ENCODE measurements at places on chromosomes 1 and 21.

GRCh38 chr1:192951691-192952460 lies 107.3 kb downstream of the UCHL5 start:
- DNase-seq, result no peak

DNA sequence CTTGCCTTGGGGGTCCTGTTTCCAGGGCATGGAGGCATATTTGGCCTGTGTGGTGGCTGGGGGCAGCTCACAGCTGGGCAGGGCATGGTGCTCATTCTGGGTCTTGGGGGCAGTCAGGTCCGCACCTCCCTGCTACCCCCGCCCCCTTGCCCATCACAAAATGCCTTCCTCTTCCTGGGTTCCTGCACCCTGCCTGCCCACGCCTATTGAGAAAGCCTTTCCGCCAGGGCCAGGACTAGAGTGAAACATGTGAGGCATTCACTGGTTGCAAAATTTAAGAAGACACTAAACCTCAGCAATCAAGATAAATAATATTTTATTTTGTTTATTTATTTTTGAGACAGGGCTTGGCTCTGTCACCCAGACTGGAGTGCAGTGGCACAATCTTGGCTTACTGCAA lies 19.7 kb downstream of the PTAFR start:
- no peak for DNase-seq

- no peak for DNase-seq
These were observed 58.4 kb downstream of the ASH1L start for GRCh38 chr1:155504207-155504606.

GRCh38 chr21:29710498-29710897 lies 229.3 kb downstream of the GRIK1 start:
- no peak for DNase-seq

GRCh38 chr1:164678136-164678700 lies 119.2 kb downstream of the PBX1 start:
- no peak for DNase-seq

DNA sequence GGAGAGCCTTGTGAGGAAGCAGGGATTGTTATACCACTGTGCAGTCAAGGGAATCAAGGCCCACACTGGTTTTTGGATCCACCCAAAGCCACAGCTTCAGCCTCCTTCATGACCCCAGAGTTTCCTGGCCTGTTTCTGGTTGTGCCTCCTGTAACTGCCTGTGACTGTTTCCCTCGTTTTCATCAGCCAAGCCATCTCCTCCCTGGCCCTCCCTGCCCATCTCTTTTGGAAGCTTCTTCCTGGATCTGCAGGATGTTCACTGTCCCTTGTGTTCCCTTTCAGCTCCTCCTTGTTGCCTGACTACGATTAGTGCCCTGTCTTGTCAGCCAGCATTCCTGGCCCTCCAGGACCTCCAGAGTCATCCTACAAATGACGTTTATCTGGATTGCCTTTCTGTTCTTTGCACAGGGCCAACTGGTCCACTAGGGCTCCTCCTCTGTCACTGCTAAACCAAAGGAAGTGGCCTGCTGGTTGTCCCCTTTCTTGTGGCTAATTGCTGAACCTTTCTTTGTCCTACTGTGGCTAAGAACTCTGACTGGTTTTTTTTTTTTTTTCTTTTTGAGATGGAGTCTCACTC lies 17.9 kb downstream of the SFT2D2 start:
- no peak for DNase-seq

DNA sequence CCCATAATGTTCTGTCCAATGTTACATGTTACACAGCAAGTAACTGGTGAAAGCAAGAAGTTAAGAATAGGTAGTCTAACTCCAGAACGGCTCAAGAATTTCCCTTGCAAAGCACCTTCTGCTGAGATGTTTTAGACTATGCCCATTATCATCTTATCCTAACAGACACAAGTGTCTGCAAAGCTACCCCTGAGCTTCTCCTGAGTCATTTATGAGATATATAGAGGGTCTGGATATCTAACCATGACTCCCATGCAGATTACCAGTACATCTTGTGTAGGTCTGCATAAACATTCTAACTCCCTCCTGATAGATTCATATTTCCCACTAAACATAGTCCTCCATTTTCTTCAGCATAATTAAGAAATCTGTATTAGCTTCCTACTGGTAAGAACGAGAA lies 171.7 kb downstream of the COQ8A start:
- no peak for DNase-seq

GRCh38 chr1:8169364-8170058 lies 143.4 kb upstream of the ERRFI1 start:
- peak; percentile 30 for DNase-seq

- no peak for DNase-seq
These were observed 51.1 kb upstream of the NEK2 start for GRCh38 chr1:211726467-211726995.

- DNase-seq, result no peak
These were observed 3.8 kb upstream of the B3GALT2 start for GRCh38 chr1:193190096-193190744.

- no peak for DNase-seq
These were observed 89.7 kb downstream of the ADARB1 start for GRCh38 chr21:45164124-45164511.

- no peak for DNase-seq
These were observed 103.2 kb downstream of the DMRTB1 start for GRCh38 chr1:53562291-53562980.

Measured in CD8-positive, alpha-beta memory T cell (primary cell).